Small intestine (tissue), 16 donors: ENCODE measurements at places on chromosomes 4 and X.

DNA sequence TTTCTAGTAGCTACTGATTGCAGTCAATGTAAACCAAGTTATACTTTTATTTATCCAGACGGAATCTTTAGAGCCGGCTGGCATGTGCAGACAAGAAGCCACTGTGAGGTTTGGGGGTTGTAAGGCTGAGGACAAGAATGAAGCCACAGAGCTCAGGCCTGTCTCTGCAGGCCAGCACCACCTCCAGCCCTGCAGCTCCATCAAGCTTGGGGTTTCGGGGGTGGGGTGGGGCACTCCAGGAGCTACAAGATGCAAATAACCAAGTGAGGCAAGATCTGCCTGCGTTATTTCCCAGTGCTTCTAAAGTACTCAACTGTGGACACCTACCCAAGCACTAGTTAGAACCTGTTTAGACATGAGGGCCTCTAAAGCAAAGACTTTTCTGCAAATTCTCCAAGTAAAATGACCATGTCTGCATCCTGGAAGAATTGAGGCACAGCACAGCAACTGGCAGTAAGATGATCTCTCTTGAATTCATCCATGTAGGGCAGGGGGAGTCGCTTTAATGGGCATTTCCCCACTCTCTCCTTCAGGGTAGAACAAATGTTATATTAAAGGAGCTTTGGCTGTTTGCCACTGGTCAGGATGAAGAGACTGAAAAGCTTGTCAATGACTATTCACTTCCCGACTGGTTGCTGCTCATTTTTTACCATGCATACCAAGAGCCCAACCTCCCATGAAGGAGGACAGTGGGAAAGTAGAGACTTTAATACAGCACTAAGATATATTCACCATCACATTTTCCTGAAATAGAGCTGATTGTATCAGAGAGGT is 222.5 kb downstream of the MGST2 start:
- DNase-seq: no peak

- DNase-seq: no peak
These were observed 176.0 kb downstream of the MAML3 start for GRCh38 chr4:139977838-139978609.

DNA sequence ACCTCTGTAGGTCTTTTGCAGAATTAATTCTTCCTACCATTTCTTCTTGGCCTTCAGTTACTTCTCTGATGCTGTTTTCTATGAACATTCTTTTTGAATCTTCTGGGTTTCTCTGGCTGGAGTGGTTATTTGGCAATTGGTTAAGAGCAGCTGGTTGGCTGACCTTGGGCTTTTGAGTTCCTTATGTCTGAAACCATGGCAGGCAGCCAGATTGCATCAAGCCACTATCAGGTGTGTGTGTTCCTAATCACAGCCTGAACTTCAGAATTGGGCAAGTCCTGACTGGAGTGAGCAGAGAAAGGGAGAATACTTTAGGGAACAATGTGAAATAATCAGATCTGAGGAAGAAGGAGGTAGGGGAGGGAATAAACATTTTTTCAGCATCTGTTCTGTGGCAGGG is 90.2 kb downstream of the ARHGAP10 start:
- no peak for DNase-seq

DNA sequence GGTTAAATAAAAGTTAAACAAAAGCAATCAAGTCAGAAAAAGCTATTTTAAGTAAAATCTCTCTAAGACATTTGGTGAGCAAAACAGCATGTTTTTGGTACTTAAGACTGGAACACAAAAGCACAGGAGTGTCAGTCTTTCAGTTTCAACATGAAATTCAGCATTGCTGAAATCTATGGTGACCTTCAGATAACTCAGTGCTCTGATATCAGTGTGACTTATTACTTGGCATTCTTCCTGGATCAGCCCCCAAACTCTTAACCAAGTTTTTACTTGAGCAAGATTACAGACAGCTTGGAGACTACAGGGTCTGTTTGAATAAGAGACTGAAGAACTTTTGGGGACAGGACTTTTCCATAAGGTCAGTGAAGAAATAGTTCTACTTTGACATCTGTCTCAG is 437.2 kb downstream of the RAPGEF2 start:
- DNase-seq: no peak
